ENCODE measurements at places on chromosomes 16 and 17. TPM values are rescaled to one million over a fixed set of nuclear protein-coding genes. Genes with fewer than 3 reads are reported as not detected.
A peak's percentile ranks its signal among the peaks of the same experiment; 100 is the strongest.

The TNRC6C gene
- total RNA-seq = 22.4 TPM

The KRTAP9-6 gene
- not detected for total RNA-seq

The CACNA1G gene
- total RNA-seq = 0.21 TPM

The NETO2 gene
- 18.7 TPM for total RNA-seq

The SHISA9 gene
- not detected for total RNA-seq

- H3K27ac ChIP-seq = peak overlapping the region; percentile 99
- DNase-seq = peak; percentile 61
- no peaks in the 10 kb centered on the region for H3K36me3 ChIP-seq
- peaks cover 43% of the 10 kb centered on the region for H3K4me1 ChIP-seq
- peak overlapping the region; percentile 91 for H3K4me3 ChIP-seq
These were observed 744 bp upstream of the GGNBP2 start for GRCh38 chr17:36544044-36544306.

DNA sequence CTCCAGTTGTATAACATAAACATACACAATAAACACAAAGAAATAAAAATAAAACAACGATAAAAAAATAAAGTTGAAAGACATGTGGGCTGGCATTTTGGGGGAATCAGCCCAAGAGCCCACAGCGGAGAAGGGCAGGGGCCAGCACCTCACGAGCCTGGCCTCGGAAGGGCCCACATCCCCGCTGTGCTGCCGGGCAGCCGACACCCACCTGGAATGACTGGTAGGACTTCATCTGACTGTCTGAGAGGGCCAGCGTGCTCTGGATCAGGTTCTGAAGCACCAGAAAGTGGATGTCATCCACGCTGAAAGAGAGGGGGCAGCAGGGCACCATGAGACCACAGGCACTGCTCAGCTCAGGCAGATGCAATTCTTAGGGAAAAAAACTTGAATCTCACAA is 73.5 kb downstream of the GTF3C1 start:
- no peaks in the 10 kb centered on the region for H3K27me3 ChIP-seq
- H3K36me3 ChIP-seq = peaks cover 100% of the 10 kb centered on the region
- peaks cover 4% of the 10 kb centered on the region for H3K4me1 ChIP-seq

GRCh38 chr17:34709158-34709754 is 129.9 kb downstream of the TMEM132E start:
- H3K27ac ChIP-seq = no peak overlapping the region
- H3K4me3 ChIP-seq = no peak overlapping the region
- H3K27me3 ChIP-seq = peaks cover 4% of the 10 kb centered on the region
- no peak for DNase-seq
- no peaks in the 10 kb centered on the region for H3K36me3 ChIP-seq

- no peaks in the 10 kb centered on the region for H3K4me1 ChIP-seq
- peak overlapping the region; percentile 58 for H3K27ac ChIP-seq
- H3K27me3 ChIP-seq = no peaks in the 10 kb centered on the region
- peak; percentile 53 for DNase-seq
- H3K4me3 ChIP-seq = peak overlapping the region; percentile 23
These were observed 59.7 kb downstream of the RNF112 start for GRCh38 chr17:19470530-19471261.

DNA sequence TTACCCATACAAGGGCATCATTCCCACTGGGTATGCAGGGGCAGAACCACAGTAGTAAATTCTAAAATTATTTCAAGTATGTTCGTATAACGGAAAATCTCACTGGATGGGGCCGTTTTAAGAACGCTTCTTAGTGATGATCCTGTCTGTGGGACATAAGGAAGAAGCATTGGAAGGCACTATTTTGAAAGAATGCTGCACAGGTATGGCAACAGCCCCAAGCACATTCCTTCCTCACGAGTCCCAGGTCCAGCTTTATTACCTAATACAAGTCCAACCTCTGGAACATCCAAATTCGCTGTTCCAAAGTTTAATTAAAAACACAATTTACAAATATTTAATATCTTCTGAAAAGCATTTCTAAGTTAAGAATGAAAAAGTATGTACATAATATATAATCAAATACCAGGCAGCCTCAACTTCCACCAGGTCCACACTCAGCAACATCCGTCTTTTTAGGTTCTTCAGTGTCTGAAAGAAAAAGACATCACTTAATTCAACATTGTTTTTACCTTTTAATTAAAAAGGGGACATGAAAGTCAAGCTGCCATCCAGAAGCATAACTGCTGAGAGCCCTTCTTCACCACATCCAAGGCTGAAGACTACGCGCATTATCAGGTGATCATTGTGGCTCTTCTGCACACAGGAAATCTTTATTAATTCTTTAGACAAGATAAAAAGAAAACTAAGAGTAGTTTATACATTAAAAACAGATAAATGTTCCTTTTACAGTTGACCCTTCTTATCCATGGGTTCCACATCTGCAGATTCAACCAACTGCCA is 49.8 kb downstream of the BRD7 start:
- no peaks in the 10 kb centered on the region for H3K27me3 ChIP-seq
- no peaks in the 10 kb centered on the region for H3K4me1 ChIP-seq
- no peak for DNase-seq
- H3K4me3 ChIP-seq = no peak overlapping the region
- H3K36me3 ChIP-seq = peaks cover 100% of the 10 kb centered on the region

- no peak for DNase-seq
- peaks cover 15% of the 10 kb centered on the region for H3K36me3 ChIP-seq
- H3K27ac ChIP-seq = no peak overlapping the region
- no peaks in the 10 kb centered on the region for H3K27me3 ChIP-seq
These were observed 19.4 kb downstream of the IQCK start for GRCh38 chr16:19737306-19738038.

- no peak for DNase-seq
- H3K36me3 ChIP-seq = no peaks in the 10 kb centered on the region
- H3K4me1 ChIP-seq = no peaks in the 10 kb centered on the region
- H3K27me3 ChIP-seq = peaks cover 66% of the 10 kb centered on the region
- H3K4me3 ChIP-seq = no peak overlapping the region
- no peak overlapping the region for H3K27ac ChIP-seq
These were observed 16.0 kb upstream of the LHX1 start for GRCh38 chr17:36921095-36921851.

DNA sequence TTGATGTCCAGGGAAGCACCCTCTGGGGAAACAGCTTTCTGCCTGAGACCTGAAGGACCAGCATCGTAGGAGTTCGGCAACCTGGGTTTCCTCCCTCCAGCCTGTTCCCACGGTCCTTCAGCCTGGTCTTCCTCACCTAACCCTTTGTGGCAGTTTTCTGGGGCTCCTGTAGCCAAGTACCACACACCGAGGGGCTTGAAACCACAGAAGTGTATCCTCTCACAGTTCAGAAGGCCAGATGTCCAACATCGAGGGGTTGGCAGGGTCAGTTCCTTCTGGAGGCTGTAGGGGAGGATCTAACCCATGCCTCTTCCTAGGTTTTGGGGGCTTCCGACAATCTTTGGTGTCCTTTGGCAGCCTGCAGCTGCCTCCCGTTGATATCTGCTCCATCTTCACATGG is 381.0 kb upstream of the TNRC6C start:
- peaks cover 2% of the 10 kb centered on the region for H3K27me3 ChIP-seq
- peaks cover under 1% of the 10 kb centered on the region for H3K4me1 ChIP-seq
- no peaks in the 10 kb centered on the region for H3K36me3 ChIP-seq
- H3K27ac ChIP-seq = no peak overlapping the region

GRCh38 chr17:40443988-40444899 is 994 bp downstream of the IGFBP4 start:
- peak overlapping the region; percentile 92 for H3K27ac ChIP-seq
- no peak for DNase-seq
- no peaks in the 10 kb centered on the region for H3K27me3 ChIP-seq

- H3K27ac ChIP-seq = no peak overlapping the region
- H3K4me1 ChIP-seq = no peaks in the 10 kb centered on the region
- no peak overlapping the region for H3K4me3 ChIP-seq
- no peaks in the 10 kb centered on the region for H3K36me3 ChIP-seq
These were observed 4.3 kb upstream of the GSG1L start for GRCh38 chr16:28067604-28068379.

DNA sequence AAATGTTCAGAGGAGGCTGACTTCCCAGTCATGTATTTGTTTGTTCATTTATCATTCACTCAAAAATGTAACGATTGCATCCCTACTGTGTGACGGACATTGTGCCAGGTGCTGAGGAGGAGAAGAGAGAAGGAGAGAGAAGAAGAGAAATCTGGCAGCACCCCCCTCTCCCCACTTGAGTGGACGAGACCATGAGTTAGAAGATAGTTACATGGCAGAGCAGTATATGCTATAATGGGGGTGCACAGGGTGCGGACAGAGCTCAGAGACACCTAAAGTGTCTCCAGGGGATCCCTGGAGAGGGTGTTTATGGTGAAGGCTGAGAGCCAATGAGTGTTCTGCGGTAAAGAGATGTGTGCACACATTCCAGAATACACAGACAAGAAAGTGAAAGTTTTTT is 6.6 kb upstream of the JPH3 start:
- DNase-seq = no peak
- H3K4me1 ChIP-seq = no peaks in the 10 kb centered on the region
- H3K27me3 ChIP-seq = peaks cover 24% of the 10 kb centered on the region
- H3K4me3 ChIP-seq = no peak overlapping the region
- no peak overlapping the region for H3K27ac ChIP-seq
- H3K36me3 ChIP-seq = no peaks in the 10 kb centered on the region
